ENCODE measurements at places on chromosomes 3 and 15.

DNA sequence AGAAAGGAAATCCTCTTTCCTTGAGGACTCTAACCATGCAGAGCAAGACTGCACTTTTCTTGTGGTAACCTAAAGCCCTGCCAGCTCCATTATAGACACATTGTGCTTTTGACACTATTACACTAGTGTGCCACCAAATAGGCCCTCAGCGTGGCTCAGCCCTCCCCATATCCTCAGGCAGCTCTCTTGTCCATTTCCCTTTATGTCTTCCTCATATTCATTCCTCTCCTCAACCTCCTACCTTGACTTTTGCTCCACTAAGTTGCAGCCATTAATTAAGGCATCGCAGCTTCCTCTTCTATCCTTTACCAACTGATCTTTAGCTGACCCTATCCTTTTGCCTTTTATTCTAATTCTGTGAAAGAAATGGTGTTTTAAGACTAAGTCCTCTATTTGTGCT lies 3.7 kb downstream of the ATG7 start:
- DNase-seq, result no peak

DNA sequence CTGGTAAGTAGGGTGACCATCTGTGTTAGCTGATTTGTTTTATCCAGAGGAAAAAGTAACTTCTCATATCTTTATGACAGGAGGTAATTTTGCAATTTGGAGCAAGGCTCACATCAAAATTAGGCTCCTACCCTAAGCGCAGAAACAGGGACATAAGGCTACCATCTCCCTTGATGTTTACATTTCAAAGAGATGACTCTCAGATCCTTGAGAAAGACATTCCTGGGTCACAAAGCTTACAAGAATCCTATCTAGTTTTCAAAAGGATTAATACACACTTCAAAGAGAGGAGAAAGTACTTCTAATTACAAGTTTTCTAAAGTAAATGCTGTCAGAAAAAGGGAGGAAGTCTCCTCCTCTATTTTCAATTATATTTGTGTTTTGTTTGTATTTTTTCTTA lies 7.0 kb downstream of the ZPLD1 start:
- no peak for DNase-seq

GRCh38 chr15:40388941-40389823 lies 6.7 kb downstream of the KNSTRN start:
- DNase-seq, result no peak

DNA sequence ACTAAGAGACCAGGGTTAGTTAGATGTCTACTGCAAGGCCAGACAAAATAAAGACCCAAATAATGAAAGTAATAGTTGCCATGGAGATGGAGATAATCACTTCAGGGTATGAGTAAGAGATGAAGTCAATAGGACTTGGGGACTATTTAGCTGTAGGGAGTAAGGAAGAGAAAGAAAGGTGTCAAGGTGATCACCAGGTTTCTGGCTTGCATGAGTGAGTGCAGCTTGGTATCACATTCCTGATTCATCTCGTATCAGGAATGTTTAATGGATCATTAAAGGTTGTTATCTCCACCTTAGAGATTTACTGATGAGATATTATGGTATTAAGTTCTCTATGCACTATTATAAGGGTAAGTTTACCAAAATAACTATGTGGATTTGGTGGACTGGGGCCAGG lies 357.4 kb upstream of the ATP11B start:
- DNase-seq, result no peak

DNA sequence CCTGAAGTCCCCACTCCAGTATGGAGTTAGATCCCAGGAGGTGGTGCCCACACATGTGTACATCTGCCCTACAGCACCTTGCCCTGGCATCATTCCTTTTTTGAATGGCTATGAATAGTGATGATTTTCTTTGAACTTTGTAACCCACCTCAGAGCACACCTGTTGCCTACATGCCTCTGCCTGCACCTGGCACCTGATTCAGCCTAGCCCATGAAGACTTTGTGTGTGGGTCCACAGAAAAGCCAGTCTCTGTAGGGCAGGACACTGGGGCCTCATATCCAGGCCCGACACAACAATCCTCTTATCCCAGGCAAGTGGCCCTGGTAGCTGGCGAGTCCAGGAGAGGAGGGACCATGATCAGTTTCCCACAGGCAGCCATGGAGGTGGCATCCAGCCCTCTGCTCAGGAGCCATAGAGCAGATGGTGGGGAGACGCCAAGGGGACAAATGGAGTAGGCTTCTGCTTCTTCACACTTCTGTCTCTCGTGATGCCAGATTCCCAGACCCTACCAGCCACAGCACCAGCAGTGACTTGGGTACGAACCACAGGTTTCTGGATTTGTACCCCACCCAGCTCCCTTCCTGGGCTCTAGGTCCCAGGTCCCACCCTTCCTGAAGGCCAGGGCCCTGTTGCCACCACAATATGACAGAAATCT lies 230.7 kb downstream of the UACA start:
- DNase-seq, result no peak

GRCh38 chr15:69573815-69574475 lies 121.3 kb downstream of the RPLP1 start:
- peak; percentile 42 for DNase-seq

GRCh38 chr3:37904601-37905000 lies 42.9 kb downstream of the CTDSPL start:
- DNase-seq, result no peak

DNA sequence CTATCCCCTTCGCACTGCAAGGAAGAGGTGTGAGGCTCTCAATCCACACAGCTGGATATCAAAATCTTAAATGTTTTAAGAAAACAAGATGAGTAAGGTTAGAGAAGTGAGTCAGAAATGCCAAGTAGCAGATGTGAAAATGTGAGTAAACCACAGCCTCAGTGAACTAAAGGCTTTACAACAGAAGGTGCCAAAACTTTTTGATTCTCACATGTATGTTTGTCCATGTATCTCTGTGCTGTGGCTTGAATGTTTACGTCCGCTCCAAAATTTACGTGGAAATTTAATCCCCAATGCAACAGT lies 126.8 kb upstream of the PFN2 start:
- no peak for DNase-seq

- DNase-seq, result no peak
Measured at GRCh38 chr15:68990992-68991500, 23.4 kb upstream of the NOX5 start.

GRCh38 chr3:54547846-54548245 lies 380.0 kb downstream of the LRTM1 start:
- no peak for DNase-seq

DNA sequence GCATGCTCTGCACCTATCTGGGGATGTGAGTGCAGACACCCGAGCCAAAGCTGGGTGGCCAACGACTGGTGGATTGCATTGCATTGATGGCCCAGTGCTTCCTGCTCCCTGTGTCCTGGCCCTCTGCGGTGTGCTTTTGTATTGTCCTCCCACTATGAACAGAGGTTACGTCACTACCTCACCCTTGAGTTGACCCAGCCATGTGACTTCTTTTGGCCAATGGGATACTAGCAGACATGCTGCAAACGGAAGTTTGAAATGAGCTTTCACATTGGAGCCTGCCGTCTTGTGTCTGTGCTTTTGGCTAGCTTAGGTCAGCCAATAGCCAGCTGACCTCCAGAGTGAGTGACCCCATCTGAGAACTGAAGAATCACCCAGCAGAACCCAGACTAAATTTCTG lies 15.3 kb upstream of the TBC1D21 start:
- DNase-seq, result no peak

DNA sequence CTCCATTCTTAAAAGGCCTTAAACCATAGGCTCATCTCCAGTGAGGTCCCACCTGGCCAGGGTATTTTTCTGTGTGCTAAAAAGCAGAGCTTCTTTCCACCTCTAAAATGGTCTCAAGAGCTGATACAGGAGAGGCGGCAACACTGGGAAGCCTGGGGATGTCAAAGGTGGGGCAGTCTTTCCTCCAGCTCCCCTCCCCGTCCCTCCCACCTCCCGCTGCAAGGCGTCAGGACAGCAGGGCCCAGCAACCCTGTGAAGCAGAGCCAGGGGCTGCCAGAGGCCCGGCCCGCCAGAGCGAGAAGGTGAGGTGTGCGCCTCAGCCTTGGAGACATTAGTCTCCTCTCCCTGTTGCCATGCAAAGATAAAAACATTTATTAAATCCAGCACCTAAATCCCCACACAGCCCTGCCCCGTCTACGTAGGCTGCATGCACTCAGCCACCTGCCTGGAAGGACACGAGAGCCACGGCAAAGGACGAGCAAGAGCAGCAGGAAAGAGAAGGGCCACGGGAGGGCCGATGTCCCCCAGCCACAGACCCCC lies 75.6 kb downstream of the FAM174B start:
- no peak for DNase-seq

DNA sequence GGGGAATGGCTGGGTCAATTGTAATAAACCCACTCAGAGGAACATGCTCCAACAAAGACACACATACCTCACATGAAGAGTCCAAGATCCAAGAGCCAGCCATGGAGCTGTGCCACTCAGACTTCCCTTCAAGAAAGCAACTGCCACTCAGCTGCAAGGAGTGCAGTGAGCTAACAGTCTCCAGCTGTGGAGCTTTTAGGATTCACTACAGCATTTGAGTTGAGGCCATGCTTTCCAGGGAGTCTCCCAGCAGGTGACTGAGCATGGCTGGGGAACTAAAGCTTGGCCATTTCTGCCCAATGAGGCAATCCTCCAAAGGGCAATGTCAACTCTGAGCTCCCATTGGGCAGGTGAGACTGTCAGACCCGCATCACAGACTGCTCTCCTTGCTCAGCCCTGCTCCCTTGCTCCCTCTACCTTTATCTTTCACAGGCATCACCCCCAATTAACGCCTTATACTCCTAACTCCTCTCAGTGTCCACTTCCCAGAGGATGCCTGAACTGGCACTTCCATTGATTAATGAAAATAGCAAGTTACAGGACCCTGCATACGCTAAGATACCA lies 165.3 kb upstream of the CTNNB1 start:
- DNase-seq, result no peak

DNA sequence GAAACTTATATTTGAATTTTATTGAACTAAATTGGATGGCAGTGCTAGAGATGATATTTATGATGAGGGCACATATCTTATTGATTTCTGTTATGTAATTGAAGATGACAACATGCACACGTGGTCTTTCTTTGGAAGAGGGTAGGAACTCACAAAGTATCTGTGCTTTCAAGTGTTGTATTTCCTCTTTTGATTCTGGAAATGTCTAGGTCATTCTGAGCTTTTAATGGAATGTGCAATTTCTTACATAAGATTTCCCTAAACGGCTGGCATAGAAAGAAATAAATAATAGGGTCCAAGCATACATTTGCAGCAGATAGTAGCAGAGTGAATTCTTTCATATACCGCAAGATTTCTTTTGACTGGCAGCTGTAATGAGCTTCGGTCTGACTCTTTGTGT lies 10.1 kb upstream of the GPR171 start:
- no peak for DNase-seq

Measured in GM13976 (cell line).